Stimulated activated CD4-positive, alpha-beta T cell treated with anti-CD3 and anti-CD28 coated beads, Interleukin-12 subunit alpha, Interleukin-12 subunit beta, amount 100 ng/mL, for 24 hours (primary cell): ENCODE measurements at places on chromosomes 2 and 18.
A peak's percentile ranks its signal among the peaks of the same experiment; 100 is the strongest.

DNA sequence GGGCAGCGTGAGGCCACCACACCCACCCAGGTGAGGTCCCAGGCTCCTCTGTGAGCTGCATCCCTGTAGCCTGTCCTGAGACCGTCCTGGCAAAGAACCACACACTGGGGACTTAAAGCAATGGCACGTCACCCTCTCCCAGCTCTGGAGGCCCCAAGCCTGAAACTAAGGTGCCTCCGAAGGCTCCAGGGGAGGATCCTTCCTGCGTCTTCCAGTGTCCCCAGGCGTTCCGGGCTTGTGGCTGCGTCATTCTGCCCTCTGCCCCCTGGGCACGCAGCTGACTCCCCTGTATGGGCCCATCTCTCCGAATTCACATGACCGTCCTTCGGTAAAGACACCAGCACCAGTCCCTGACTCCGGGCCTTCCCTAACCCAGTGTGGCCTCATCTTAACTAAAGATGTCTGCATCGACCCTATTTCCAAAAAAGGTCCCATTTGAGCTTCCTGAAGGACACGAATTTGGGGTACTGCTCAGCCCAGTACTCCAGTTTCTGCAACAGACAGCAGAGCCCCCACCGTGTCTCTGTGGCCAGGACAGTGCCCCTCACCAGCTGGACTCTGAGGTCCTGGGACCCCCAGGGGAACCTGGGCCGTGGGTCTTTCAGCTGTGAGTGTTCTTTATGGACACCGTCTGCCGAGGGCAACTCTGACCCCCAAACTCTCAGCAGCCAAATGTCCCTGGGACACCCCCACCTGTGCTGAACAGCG is 75.2 kb upstream of the CTDP1 start:
- no peak for DNase-seq

GRCh38 chr18:26868968-26869586 is 3.6 kb upstream of the AQP4 start:
- DNase-seq, result no peak

- DNase-seq, result peak; percentile 9
These were observed 518 bp upstream of the NFU1 start for GRCh38 chr2:69437751-69438154.

- no peak for DNase-seq
These were observed 16.7 kb downstream of the BCL11A start for GRCh38 chr2:60536746-60537145.

DNA sequence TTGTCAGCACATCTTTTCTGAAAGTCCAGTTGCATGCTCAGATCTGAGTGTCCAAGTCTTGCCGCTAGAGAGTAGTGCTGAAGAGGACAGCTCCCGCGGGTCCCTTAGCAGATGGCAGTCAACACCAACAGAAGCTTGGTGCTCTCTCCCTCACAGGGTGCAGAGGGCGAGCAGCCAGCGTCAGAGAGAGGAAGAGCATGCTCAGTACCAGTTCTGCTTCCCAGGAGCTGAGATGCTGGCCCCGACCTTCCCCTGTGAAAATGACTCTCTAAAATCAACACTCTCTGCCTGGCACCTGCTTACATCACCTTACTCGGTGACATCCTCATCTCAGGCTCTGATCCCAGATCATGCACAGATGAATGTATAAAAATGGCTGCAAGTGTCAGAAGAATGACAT is 86.0 kb upstream of the TWIST2 start:
- no peak for DNase-seq

DNA sequence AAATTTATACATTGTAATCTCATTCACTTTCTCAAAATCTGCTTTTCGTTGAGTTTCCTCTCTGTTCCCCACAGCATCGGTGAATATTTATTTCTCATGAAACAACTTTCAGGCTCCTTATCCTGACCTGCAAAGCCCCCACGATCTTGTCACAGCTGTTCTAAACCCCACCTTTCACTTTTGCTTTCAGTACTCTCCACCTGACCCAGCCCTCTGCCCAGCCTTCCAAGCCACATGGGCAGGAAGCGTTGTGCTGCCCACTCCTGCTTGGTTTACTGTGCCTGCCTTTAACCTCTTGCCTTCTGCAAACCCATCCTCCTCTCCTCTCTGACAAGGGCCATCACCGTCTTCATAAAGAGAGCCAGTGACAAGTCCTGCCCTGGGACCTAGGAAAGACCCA is 262.5 kb downstream of the GALR1 start:
- no peak for DNase-seq

DNA sequence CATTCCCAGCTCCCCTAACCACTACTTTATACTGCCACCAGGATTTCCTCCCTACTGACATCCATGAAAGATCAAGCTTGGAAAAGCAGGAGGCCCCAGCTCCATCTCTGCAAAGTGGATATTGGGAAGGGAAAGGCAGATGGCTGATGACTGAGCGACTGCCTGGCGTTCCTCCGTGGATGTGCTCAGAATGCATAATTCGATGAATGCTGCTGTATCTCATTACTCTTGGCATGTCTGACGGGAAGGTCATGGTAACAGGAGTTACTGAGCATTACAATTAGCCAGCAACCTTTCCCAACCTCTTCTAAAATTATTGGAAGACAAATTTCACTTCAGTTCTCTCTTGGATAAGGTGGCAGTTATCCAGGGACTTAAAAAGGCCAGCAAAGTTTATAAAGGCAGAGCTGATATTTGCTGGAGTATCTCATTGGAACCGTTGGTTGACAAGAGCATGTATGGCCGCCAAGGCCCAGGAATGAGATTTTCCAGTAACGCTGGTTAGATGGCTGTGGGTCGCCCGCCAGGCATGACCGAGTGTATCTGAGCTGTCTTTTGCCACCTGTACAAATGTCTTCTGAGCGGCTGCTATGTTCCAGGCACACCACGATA is 34.5 kb downstream of the KCNE4 start:
- no peak for DNase-seq

GRCh38 chr2:24828238-24828996 is 35.2 kb downstream of the CENPO start:
- DNase-seq, result no peak

GRCh38 chr2:184504252-184504651 is 94.1 kb upstream of the ZNF804A start:
- DNase-seq, result no peak

DNA sequence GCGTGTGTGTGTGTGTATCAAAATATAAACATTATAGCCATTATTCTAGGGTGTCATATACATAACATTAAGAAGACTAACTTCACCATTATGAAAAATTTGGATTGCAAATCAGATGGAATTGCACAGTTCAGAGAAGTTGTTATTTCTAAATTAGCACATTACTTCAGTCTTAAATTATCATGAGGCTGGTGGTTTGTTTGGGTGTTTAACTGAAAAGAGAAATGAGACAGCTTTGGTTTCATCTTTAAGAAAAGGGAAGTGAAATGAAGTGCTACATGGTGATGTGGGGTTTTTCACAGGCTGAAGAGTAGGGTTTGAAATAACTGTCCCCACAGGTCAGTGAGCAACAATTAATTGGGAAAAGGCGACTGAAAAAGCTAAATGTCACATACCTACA is 161.2 kb upstream of the XIRP2 start:
- no peak for DNase-seq

DNA sequence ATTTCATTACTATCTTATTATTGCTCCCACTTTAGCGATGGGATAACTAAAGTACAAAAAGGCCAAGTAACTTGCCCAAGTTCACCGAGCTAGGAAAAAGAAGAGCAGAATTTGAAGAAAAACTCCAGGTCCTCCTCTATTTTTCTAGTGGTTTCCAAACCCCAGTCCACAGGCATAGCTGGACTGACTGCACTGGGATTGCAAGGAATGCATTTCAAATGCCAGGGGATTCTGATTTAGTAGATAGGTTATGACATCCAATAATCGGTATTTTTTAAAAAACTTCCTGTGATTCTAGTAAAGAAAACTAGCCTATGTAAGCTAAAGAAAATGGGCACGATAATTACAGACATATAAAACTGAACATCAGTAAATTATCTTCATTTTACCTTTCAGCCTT is 62.7 kb upstream of the GALNT5 start:
- no peak for DNase-seq

GRCh38 chr2:120953066-120953756 is 217.5 kb downstream of the GLI2 start:
- DNase-seq, result no peak

GRCh38 chr2:195505701-195506100 is 151.3 kb upstream of the SLC39A10 start:
- DNase-seq, result no peak

DNA sequence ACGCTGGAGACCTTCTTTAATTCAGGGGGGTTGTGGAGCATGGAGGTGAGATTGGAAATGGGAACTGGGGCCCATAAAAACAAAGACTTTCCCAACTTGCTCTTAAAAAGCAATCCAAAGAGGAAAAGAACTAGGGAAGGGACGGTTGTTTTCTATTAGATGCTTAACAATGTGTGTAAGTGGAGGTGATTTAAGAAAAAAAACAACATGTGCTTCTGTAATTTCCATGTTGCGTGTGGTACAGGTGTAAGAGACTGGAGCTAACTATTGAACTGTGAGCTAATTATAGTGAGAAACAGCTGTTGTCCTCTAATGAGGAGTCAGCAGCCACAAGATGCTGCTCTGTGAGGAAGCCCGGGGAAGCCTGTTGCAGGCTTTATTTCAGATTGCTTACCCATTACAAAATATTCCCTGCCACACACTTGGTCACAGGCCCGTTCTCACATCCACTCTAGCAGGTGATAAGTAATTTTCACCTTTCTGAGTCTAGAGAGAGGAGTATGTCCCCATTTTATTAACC is 280.6 kb upstream of the PARD3B start:
- DNase-seq, result no peak
